Eye (tissue), 1 donor: ENCODE measurements at places on chromosomes 2 and 18.

DNA sequence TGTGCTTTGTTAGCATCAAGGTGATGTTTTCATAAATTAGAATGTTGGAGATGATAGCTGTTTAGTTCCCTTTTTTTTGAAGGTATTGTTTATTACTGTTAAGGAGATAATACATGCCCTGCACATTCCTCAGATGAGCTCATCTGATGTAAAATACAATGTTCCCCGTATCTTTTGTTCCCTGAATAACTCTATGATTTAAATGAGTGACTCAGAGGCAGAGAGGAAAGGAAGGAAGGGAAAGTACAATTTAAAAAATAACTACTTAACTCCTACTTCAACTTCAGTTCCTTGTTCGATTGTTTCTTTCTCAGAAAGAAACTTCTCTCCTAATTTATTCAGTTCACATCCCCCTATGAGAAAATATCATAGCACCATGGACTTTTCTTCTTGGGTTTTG lies 208.7 kb downstream of the KCNE4 start:
- DNase-seq, result no peak

DNA sequence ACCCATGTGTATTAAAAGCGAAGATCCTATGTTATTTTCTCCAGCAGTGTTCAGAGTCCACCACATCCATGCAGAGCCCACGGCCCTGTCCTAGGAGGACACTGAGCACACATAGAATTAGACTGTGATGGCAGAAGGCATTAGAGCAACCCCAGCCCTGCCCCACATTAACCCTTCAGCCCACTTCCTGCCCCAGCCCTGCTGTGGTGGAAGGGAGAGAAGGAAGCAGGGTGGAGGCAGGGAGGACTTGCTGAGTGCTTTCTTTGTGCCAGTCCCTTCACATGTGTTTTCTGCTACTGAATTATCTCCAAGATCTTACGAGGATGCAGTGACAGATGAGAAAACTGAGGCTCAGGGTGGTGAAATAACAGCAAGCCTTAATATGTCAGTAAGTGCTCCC lies 339.0 kb downstream of the SMAD2 start:
- DNase-seq, result no peak

GRCh38 chr2:157928372-157928771 lies 52.2 kb upstream of the ACVR1 start:
- DNase-seq, result no peak

GRCh38 chr2:236380051-236380612 lies 115.9 kb upstream of the ASB18 start:
- DNase-seq, result no peak

DNA sequence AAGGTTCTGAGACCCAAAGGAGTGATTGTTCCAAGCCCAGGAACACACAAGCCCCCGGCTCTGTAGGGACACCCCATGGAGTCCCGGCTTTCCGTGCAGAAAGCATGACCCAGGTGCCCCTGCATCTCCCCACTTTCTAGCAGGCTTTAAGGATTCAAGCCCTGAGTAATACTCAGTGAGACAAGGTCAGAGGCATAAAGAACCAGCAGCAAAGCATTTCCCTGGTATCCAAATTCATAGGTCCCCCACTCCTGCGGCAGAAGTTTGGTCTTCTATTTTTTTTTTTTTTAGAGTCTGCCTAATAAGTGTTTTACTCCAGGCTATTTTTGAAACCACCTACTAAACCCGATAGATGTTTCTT lies 16.3 kb downstream of the TSHZ1 start:
- no peak for DNase-seq

GRCh38 chr18:25921677-25922421 lies 168.6 kb downstream of the SS18 start:
- no peak for DNase-seq
